HEK293T (cell line): ENCODE measurements at places on chromosomes 11 and 22.

GRCh38 chr11:114050258-114050927, 9.1 kb upstream of the ZBTB16 start:
- DNase-seq: no peak

GRCh38 chr11:11396301-11397035, 43.4 kb upstream of the CSNK2A3 start:
- DNase-seq: no peak

GRCh38 chr11:123216249-123216648, 21.2 kb upstream of the CLMP start:
- DNase-seq: no peak

- no peak for DNase-seq
Observed at GRCh38 chr11:45890886-45891550, 5.6 kb downstream of the MAPK8IP1 start.

GRCh38 chr11:116776522-116776984, 3.8 kb upstream of the BUD13 start:
- DNase-seq: no peak

DNA sequence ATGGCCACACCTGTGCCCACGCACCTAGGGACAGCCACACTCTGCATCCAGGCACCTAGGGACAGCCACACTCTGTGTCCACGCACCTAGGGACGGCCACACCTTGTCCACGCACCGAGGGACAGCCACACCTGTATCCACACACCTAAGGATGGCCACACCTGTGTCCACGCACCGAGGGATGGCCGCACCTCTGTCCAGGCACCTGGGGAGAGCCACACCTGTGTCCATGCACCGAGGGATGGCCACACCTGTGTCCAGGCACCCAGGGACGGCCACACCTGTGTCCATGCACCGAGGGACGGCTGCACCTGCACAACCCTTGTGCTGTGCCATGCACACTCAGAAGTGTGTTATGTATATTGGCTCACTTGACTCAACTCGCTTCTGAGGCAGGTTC, 10.8 kb downstream of the OVOL1 start:
- DNase-seq: no peak

- DNase-seq: peak; percentile 54
Observed at GRCh38 chr11:65625628-65626342, 10.2 kb downstream of the PCNX3 start.

DNA sequence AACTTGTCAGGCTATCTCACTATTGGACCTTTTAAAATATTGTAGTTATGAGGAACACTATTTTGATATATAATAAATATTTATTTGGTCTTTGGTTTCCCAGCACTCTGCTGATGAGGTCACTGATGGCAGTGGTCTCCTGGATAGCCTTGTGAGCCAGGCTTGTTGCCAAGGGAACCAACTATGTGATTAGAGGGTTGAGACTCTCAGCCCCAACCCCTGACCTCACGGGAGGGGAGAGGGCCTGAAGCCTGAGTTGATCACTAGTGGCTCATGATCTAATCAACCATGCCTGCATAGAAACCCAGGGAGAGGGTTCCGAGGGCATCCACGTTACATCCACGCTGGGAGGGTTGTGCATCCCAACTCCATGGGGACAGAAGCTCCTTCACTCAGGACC, 10.8 kb downstream of the PANX1 start:
- DNase-seq: no peak

DNA sequence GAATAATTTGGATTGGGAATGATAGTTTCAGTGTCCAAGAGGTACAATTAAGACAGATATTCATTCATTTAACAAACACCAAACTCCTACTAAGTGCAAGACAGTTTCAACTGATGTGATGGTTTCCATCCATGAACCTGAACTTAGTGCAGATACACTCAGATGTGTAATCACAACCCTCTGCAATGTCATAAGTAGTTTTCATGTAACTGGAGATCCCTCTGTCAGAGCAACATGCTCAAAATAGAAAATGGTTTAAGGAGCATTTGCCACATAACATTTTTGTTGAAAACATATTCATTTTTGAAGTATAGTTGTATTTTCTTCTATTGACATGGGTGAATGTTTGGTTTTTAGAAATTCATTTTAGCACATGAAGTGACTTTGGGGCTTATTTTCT, 16.5 kb upstream of the PKNOX2 start:
- DNase-seq: no peak

DNA sequence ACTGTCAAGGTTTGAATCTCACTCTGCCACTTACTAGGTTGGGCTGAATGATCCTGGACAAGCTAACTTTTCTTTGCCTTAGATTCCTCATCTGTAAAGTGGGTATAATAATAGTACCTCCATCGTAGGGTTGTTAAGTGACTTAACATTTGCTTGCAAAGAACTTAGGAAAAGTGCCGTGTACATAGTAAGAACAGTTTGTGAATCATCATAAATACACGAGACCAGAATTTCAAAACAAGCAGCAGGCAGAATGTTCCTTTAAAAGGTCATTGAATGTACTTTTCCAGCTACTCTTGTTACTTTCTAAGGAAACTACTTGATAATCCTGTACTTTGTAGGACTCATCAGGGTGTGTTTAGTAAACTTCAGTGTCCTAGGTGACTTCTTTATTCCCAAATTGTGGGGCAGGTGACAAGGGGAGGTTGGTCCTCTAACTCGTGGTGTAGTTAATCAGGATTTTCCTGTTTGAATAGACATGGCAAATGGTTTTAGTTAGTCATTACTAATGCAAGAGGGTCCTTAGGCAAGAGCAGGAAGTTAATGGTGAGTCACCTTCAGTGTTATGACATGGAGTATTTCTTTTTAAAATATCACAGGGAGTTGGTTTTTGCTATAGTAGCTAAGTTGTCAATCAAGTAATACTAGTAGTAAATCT, 67.9 kb downstream of the YAP1 start:
- no peak for DNase-seq
